ENCODE measurements at places on chromosomes 3 and 15.

- no peak for DNase-seq
These were observed 193.7 kb downstream of the WDR72 start for GRCh38 chr15:53565721-53566120.

DNA sequence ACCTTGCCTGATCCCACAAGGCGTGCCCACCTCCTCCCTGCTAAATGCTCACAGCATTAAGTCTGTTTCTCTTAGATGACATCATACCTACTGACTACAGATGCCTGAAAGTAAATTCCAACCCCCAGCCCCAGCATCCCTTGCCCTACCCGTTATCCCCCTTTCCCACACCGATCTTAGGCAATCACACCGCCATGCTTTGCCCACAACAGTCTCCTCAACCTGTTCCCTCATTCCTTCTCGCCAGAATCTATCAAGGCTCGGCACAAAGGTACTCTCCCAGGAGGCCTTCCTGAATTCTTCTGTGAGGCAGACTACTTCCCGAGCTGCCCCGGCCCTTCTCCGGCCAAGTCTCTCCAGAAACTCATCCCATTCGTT is 789 bp upstream of the SEC61A1 start:
- DNase-seq = no peak

GRCh38 chr3:71872256-71872655 is 87.3 kb upstream of the PROK2 start:
- no peak for DNase-seq

GRCh38 chr3:189978753-189979152 is 141.9 kb downstream of the P3H2 start:
- no peak for DNase-seq

GRCh38 chr3:40332684-40333083 is 23.2 kb downstream of the EIF1B start:
- DNase-seq = no peak

GRCh38 chr3:192063570-192063969 is 602.6 kb downstream of the PYDC2 start:
- DNase-seq = no peak

GRCh38 chr15:78422571-78423340 is 15.3 kb upstream of the IREB2 start:
- peak; percentile 66 for DNase-seq

DNA sequence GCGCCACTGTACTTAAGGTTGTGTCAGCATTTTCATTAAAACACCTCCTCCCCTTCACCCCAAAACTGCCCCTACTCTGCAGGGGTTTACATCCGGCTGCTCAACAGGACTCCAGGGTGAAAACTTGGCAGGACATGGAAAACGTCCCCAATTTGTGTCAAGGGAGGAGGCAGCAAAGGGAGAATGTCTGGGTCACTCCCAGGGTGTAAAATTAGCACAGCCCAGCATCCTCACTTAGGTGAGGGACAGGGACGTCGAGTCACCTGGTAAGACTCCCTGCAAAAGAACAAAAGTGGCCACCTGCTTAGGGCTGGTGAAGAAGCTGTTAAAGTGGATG is 532.3 kb downstream of the FOXP1 start:
- DNase-seq = no peak

DNA sequence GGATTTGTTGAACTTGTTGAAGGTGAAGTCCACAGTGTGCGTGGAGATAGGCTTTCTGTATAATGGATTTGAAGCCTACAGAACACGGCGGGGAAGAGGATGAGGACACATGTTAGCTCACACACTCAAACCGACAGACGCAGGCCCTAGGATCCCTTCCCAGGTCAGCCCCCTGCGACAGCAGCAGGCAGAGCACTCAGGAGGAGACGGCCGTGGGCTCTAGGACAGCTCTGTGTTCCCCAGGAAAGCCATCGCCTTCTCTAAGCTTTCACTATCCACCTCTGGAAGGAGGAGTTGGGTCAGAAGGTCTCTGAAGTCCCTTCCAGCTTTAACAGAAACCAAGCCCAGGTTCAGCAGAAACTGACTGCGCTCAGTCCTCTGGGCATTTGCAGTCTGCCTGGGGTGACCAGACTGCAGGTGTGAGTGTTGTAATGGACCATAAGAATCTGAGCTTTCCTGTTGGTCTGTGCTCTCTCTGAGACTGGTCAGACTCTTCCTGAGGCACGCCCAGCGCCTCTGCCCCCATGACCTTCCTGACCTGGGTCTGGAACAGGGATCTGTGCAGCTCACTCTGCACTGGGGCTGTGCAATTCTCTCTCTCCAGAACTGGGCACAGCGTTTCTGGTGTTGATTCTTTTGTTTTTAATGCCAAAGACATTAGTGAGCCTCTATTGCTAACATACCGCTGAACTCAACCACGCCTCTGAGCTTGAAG is 33.5 kb downstream of the UMPS start:
- DNase-seq = no peak

DNA sequence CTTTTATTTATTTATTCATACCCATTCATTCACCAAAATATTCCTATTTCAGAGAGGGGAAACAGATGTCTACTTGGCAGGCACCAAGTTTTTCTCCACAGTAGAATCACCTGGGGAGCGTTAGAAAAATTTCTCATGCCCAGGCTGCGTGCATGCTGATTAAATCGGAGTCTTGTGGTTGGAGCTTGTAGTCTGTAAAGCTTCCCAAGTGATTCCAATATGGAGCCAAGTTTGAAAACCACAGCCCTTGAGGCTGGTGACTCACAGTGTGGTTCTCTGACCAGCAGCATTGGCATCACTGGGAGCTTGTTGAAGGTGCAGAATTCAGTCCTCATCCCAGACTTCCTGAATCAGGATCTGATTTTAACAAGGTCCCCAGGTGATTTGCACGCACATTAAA is 49.7 kb downstream of the PDHB start:
- no peak for DNase-seq

GRCh38 chr3:88809993-88810392 is 297.4 kb upstream of the EPHA3 start:
- DNase-seq = no peak
